Smooth muscle cell of trachea (primary cell): ENCODE measurements at places on chromosomes 5 and 9. TPM values are rescaled to one million over a fixed set of nuclear protein-coding genes. Genes with fewer than 3 reads are reported as not detected.

Gene TERT
- total RNA-seq, result not detected in 2 replicates

Gene ISL1
- not detected in 2 replicates for total RNA-seq

Gene AK8
- 0.17 and 1.6 TPM in 2 replicates for total RNA-seq

Gene GRM6
- not detected in 2 replicates for total RNA-seq

Gene AIF1L
- 3.1 and 6.8 TPM in 2 replicates for total RNA-seq

Gene SLC35D2
- total RNA-seq, result 22.5 and 26.9 TPM in 2 replicates

Gene TRIM36
- total RNA-seq, result 0.29 and 0.33 TPM in 2 replicates

Gene IL13
- not detected in 2 replicates for total RNA-seq

Gene SPATA31E1
- not detected in 2 replicates for total RNA-seq

Gene CDKN2B-AS1
- 4.5 and 10.9 TPM in 2 replicates for total RNA-seq

Gene TAS2R1
- not detected in 2 replicates for total RNA-seq

Gene GMCL2
- under 0.01 TPM in 1 of 2 replicates, not detected in the other for total RNA-seq

Gene IL5
- total RNA-seq, result not detected in 2 replicates

Gene ADAMTS2
- total RNA-seq, result 50.3 and 76.6 TPM in 2 replicates

Gene ZDHHC21
- total RNA-seq, result 5.8 and 10.0 TPM in 2 replicates

Gene PDGFRB
- 126 and 239 TPM in 2 replicates for total RNA-seq

Gene SLCO6A1
- total RNA-seq, result not detected in 2 replicates

Gene F2R
- total RNA-seq, result 170 and 200 TPM in 2 replicates

Gene NR2F1
- total RNA-seq, result 55.4 and 99.6 TPM in 2 replicates

Gene CDO1
- total RNA-seq, result 9.0 and 13.2 TPM in 2 replicates

Gene GLIPR2
- 57.0 and 62.5 TPM in 2 replicates for total RNA-seq

Gene CHSY3
- 1.7 and 2.0 TPM in 2 replicates for total RNA-seq

Gene JAKMIP2
- 0.50 and 2.6 TPM in 2 replicates for total RNA-seq

Gene PCDHB9
- total RNA-seq, result under 0.01 and 0.17 TPM in 2 replicates

Gene MCC
- total RNA-seq, result 33.5 and 51.3 TPM in 2 replicates

Gene DMAC1
- total RNA-seq, result 7.9 and 9.2 TPM in 2 replicates

Gene C9
- under 0.01 TPM in 1 of 2 replicates, not detected in the other for total RNA-seq

Gene OR4F3
- total RNA-seq, result 0.29 and 0.33 TPM in 2 replicates

Gene AP3S1
- total RNA-seq, result 126 and 145 TPM in 2 replicates

Gene BASP1
- total RNA-seq, result 112 and 163 TPM in 2 replicates

Gene OBP2B
- not detected in 2 replicates for total RNA-seq

Gene RC3H2
- 31.6 and 39.0 TPM in 2 replicates for total RNA-seq

Gene FLT4
- total RNA-seq, result under 0.01 and 0.15 TPM in 2 replicates

Gene NTRK2
- 0.15 and 0.17 TPM in 2 replicates for total RNA-seq

Gene PAM
- total RNA-seq, result 364 and 504 TPM in 2 replicates

Gene CAAP1
- total RNA-seq, result 19.2 and 19.5 TPM in 2 replicates

Gene HAPLN1
- 0.73 and 4.6 TPM in 2 replicates for total RNA-seq
